NCI-H82 (cell line): ENCODE measurements at places on chromosomes 6 and 20.

GRCh38 chr6:96794980-96795379 is 42.3 kb downstream of the GPR63 start:
- DNase-seq = no peak

DNA sequence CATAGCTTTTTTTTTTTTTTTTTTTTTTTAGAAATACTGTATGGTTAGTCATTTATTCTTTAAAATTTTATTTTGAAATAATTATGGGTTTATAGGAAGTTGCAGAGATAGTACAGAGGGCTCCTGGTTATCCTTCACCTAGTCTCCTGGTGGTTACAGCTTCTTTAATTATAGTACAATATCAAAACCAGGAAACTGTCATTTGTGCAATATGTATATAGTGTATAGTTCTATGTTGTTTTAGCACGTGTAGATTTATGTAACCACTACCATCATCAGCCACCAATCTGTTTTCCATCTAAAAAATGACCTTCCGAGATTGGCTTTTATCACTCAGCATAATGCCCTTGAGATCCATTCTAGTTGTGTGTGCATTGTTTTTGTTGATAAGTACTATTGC is 54.7 kb downstream of the SLC22A2 start:
- DNase-seq = no peak

DNA sequence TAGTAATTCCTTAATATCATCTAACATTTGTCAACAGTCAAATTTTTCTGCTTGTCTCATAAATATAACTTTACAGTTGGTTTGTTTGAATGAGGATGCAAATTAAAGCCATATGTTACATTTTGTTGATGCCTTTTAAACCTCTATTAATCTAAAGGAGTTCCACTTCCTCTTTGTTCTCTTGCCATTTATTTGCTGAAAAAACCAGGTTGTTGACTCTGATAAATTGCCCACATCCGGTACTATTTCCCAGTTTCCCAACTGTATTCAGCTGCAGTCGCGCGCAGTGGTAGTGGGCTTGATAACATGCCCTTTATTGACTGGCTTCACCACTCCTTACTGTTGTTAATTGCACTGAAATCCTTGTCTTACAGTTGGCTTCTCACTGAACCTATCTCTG is 32.8 kb upstream of the SIRPB2 start:
- DNase-seq = no peak

GRCh38 chr20:45037050-45037449 is 63.9 kb downstream of the KCNS1 start:
- DNase-seq = no peak

GRCh38 chr20:20386192-20386591 is 18.3 kb downstream of the INSM1 start:
- DNase-seq = no peak

GRCh38 chr6:136378888-136379287 is 89.2 kb upstream of the BCLAF1 start:
- no peak for DNase-seq

DNA sequence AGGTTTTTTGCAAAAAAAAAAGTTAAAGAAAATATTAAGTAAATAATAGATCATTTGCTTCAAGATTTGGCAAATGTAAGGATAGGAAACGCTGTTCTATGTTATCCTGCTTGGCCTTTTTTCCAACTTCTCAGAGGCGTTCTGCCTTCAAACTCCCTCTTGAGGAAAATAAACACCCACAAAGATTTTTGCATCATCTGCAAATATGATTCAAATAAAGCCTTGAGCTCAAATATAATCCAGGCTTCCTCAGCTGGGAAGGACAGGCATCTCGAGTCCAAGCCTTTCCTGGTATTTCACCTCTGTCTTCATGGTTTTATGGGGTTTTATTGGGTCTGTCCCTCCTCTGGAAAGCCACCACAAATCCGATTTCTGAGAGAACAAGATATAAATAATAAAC is 67.7 kb upstream of the PTPN1 start:
- DNase-seq = no peak

DNA sequence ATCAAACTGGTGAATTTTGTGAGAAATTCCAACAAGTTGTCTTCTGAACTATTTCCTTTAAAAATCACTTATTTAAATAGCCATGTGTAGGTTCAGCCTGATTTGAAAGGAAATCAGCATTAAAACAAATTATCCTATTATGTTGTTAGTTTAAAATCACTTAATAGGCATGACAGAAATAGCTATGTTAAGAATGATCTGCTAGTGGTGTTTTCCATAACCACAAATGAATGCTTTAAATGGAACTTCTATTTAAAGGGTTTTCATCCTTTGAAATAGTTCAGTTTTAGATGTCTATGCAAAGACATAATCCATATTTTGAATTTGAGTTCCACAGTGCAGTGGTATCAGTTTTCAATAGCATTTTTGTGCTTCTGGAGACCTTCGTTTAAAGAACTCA is 120.1 kb downstream of the PLEKHG1 start:
- no peak for DNase-seq

- DNase-seq = no peak
Measured at GRCh38 chr20:53625311-53626129, 31.9 kb upstream of the ZNF217 start.

DNA sequence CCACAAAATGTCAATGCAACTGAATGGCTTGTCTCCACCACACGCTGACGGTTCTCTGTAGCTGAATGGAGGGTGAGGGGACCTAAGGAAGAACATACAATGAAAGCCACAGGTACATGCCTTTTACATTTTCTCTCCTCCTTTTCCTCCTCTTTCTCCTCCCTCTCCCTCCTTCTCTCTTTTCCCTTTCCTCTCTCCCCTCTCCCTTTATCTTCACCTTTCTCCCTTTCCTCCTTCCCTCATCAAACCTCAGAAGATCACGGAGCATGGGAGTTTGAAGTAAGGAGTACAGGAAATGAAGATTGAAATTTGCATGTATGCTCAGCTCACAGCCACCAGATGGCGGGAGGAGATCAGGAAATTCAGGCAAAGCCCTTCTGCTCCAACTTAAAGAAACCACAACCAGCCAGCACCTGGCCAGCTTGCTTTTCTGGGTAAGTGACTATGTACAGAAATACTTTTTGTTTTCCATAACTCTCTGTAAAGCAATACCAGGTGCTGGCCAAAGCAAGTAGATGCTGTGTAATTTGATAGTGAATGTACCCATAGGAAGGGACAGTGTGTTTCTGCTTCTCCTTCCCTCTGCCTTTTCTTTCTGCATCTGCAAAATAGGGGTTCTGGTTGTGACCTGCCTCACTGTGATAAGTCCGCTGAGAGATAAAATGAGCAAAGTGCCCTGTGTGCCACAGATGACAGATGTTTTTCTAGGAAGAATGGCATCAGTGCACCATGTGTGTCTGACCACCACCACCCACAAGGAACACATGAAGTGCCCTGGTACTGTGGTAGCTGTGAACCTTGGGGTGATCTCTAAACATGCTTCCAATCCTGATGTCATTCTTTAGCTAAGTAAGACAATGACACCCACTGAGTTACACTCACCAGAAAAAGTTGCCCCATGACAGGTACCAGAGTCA is 18.6 kb upstream of the FOXO3 start:
- DNase-seq = peak; percentile 90

GRCh38 chr6:79246891-79247290 is 12.4 kb upstream of the HMGN3 start:
- no peak for DNase-seq

GRCh38 chr6:6851059-6851948 is 256.5 kb upstream of the RREB1 start:
- peak; percentile 20 for DNase-seq

- no peak for DNase-seq
Measured at GRCh38 chr6:80956898-80957297, 795.6 kb downstream of the TENT5A start.

- DNase-seq = no peak
Measured at GRCh38 chr20:59600472-59600871, 3.9 kb upstream of the PHACTR3 start.

GRCh38 chr20:5895626-5896025 is 54.7 kb downstream of the TRMT6 start:
- no peak for DNase-seq

- no peak for DNase-seq
Measured at GRCh38 chr6:105573556-105573955, 170.7 kb upstream of the PREP start.

DNA sequence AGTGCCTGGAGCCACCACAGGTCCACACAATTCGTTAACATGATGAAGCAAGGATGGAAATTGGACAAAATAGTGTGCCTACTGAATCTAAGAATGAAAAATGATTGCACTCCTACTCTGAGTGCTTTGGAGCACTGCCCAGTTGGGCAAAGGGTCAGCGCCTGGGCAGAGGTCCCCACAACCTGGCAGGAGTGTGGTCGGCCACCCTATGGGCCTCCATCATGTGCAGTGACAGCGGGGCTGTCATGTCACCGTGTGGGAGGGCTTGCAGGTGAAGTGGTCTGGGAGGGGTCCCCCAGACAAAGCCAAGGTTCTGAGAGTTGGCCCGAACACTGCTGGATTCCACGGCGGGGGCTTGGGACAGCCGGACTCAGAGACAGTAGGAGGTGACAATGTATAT is 36.2 kb upstream of the CD93 start:
- DNase-seq = no peak

- peak; percentile 71 for DNase-seq
Measured at GRCh38 chr6:68975064-68975463, 340.0 kb downstream of the ADGRB3 start.

- DNase-seq = no peak
Measured at GRCh38 chr6:152316024-152316423, 321.1 kb downstream of the SYNE1 start.

GRCh38 chr6:131995917-131996316 is 44.7 kb upstream of the CCN2 start:
- DNase-seq = no peak

DNA sequence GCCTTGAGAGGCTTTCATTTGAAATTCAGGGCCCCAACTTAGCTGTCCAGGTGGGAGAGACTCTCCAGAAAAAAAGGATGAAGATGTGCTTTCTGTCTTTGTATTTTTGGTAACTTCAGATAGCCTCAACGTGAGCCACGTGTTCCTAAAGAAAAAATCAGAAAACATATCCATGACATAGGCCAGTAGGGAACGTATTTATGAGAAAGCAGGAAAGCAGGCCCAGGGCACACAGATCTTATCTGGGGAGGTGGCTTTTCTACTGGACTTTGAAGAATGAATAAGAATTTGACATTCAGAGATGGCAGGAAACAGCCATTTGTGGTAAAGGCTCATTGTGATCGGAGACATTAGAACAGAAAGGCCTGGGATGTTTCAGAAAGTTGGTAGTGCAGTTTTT is 21.2 kb upstream of the EXOC2 start:
- DNase-seq = no peak

DNA sequence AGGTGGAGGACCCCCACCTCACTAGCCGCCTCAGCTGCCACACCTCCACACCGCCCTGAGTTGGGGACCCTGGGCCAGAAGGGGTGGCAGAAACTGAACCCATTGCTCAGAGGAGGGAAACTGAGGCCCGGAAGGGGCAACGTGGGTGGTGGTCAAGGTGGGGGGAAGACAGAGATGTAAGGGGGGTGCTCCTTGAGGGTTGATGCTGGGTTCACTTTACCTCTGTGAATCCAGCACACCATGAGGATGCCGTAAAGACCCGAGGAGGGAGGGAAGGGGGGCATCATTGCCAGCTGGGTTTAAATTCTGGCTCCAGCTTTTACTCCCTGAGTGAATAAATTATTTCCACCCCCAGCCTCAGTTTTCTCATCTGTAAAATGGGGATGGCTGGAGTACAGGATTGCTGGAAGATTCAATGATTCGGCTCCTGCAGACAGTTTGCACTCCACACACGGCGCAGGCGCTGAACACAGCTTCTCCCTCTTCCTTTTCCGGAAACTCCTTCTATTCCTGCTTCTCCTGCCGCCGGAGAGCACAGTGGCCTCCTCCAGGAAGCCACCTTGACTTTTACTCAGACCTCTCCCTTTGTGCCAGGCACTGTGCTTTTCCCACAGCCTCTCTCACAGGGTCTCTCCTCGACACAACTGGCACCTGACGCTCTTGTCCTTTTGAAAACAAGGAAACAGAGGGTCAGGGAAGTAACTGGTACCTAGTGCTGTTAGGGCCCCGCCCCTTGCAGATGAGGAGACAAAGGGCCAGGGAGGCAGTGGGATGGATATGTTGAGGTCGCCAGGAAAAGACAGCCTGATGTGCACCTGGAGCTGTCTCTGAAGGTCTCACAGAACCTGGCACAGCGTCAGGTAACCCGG is 59.4 kb downstream of the UBE2V1 start:
- DNase-seq = peak; percentile 54

DNA sequence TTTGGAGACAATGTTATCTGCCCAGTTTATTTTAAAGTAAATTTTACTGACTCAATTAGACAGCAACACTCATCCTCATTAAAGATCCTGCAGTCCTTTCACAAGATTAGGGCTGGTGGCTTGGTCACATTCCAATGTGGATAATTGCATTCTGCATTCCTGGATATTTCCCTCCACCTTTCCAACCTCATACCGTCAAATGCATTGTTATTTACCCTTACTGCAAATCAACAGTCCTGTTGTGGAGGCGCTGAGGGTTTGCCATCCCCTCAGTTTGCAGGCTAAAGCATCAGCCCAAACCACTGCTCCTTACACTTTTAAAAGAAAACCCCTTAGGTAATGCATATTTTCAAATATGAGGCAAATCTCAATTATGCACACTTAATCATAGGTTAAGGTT is 5.4 kb downstream of the CITED2 start:
- peak; percentile 23 for DNase-seq

- DNase-seq = no peak
Measured at GRCh38 chr20:49740807-49741206, 27.1 kb upstream of the B4GALT5 start.

- peak; percentile 89 for DNase-seq
Measured at GRCh38 chr6:49906526-49906925, 40.2 kb upstream of the CRISP1 start.

DNA sequence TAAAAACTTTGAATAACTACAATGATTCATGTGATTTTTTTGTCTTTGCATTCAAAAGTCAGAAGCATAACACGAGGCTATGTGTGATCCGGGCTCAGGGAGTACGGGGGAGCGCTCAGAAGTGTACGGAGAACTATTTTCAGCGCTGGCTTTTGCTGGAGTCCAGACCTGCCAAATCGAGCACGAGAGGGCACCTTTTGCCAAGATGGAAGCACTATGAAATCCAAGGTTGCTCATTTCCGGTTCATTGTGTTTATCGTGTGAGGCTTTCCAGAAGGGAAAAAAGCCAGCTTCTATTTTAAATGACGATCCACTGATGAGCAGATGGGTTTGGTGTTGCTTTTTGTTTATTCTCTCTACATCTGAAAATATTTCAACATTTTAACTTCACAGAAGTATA is 11.3 kb downstream of the RAMACL start:
- no peak for DNase-seq
